ENCODE measurements at places on chromosomes 2 and 18.
A peak's percentile ranks its signal among the peaks of the same experiment; 100 is the strongest.

GRCh38 chr2:64606479-64607363 lies 47.0 kb downstream of the SERTAD2 start:
- DNase-seq, result peak; percentile 71

GRCh38 chr18:34483198-34483597 lies 226.9 kb upstream of the DTNA start:
- no peak for DNase-seq

- DNase-seq, result no peak
These were observed 120.5 kb downstream of the BCL2 start for GRCh38 chr18:63198868-63199742.

- peak; percentile 76 for DNase-seq
These were observed 83.7 kb downstream of the LPIN1 start for GRCh38 chr2:11829947-11830707.

- no peak for DNase-seq
These were observed 7.3 kb downstream of the CEP192 start for GRCh38 chr18:12998332-12999060.

GRCh38 chr2:196225213-196225612 lies 53.8 kb upstream of the STK17B start:
- no peak for DNase-seq

DNA sequence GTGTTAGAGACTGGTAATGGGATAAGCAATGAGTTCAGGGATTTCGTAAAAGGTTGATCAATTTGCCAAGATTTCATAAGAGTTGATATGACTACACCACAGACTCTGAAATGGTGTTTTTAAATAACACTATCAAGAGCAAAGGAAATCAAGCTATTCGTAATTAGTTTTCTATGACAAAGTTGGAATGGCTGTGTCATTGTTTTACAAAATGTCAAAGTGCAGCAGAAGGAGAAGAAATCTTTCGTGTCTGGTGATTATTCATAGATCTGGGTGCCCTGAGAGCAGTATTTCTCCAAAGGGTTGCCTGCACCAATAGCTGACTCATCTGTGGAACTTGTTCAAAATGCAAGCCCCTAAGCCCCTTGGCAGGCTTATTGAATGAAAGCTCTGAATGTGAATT lies 70.1 kb downstream of the NABP1 start:
- no peak for DNase-seq

GRCh38 chr18:75072672-75073371 lies 136.1 kb downstream of the PTGR3 start:
- no peak for DNase-seq

DNA sequence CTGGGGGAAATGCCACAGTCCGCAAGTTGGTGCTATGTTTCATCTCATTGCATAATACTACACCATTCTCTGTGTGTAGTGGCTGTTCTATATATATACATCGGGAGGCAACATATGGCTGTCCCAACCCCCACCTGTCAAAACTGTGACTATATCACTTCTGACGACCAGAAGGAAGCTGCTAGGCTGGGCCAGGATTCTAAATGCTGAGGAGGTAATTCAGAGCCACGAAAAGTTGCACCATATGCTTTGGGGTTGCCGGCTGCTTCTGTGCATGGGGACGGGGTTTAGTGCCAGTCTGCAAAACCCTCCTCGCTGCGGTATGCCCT lies 117.3 kb downstream of the MSH2 start:
- DNase-seq, result no peak

DNA sequence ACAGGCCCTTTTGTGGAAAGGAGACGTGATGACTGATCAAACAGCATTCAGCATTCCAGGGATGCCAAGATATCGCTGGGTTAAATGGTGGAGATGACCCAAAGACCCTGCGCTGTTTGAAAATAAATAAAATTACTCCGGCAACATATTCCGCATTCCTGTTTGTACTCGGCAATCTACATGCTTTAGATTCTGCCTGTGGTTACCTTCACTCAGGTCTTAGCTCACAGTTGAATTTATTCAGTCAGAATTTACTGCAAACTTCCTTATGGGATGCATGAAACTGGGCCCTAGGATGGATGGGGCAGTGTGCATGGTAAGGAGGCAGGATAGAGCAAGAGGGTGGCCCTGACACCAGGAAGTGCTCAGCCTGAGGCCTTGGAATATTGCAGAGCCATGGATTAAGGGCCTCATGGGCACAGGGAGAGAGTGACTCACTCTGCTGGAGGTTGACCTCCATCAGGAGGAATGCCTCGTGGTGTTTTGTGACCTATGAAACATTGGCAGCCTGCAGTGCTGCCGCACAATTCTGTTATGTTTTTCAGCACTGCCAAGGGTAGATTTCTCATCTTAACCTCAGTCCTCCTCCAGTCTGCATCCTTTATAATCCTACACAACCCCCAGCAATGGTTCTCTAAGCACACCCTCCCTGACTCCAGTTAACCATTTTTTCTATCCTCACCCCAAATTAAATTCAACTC lies 321.4 kb downstream of the IRS1 start:
- DNase-seq, result no peak

- DNase-seq, result no peak
These were observed 547.0 kb upstream of the ACVR2A start for GRCh38 chr2:147297820-147298219.

- DNase-seq, result no peak
These were observed 4.3 kb upstream of the CNDP1 start for GRCh38 chr18:74529811-74530583.

DNA sequence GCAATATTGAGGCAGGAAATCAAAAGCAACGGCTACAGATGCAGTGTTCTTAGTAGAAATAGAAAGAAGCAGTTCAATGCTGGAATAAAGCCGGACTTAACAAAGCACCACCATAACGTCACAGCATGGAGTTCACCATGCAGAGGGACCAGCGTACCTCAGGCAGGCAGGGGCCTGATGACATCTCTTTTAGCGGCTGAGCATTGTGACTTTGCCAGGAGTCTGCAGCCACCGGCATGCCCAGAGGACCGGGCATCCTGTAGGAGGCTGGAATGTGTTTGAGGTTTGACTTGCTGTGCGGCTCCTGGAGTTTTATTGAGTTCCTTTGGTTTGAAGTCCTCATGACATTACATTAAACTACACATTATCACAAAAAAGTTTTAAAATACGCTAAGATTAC lies 139.8 kb downstream of the UXS1 start:
- no peak for DNase-seq

GRCh38 chr2:49351560-49351959 lies 197.2 kb upstream of the FSHR start:
- DNase-seq, result no peak

DNA sequence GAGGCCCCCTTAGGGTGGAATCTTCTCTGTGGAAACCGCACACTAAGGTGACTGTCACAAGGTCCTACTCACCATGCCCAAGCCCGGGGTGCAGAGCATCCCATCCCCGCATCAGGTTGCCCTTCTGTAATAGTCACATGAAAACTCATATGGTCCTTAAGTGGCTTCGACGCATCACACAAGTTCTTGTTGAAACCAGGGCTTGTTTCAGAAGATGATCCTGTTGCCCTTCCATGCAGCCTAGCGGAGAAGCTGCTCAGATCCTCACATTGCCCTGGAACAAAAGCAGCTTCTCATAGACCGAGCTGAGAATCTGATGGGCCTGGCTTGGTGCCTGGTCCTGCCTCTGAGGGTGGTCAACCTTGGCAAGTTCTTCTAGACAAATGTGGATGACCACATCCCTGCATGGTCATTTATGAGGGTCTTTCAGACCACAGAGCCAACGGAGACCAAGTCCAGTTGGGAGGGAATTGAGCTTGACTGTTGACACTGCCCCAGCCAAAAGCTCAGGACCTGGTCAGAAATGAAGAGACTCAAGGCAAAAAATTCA lies 54.1 kb downstream of the PDCL3 start:
- DNase-seq, result no peak

- no peak for DNase-seq
These were observed 66.2 kb downstream of the CYP26B1 start for GRCh38 chr2:72081451-72081850.

- DNase-seq, result no peak
These were observed 201.2 kb downstream of the CMPK2 start for GRCh38 chr2:6664332-6665061.

- no peak for DNase-seq
These were observed 82.0 kb downstream of the SMAD7 start for GRCh38 chr18:48868468-48869466.

GRCh38 chr2:166184789-166185188 lies 57.0 kb upstream of the SCN1A start:
- no peak for DNase-seq

DNA sequence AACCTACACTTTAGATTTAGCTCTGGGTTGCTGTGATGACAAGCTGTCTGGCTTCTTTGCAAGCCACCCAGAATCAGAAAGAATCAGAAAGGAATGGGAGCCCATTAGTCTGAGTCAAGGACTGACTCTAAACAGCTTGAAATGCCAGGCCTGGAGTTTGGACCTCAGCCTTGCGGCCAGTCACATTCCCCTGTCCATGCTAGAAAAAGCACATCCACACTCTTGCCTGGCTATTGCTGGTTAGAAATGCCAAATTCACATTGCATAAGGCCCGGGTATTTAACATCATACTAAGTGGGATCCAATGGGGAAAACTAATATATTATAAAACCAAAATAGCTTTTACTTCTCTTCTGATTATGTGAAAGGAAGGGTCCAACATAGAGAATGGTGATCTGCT lies 756.8 kb upstream of the KLHL29 start:
- DNase-seq, result no peak

- DNase-seq, result no peak
These were observed 4.9 kb downstream of the KLHL30 start for GRCh38 chr2:238143239-238143951.

- DNase-seq, result no peak
These were observed 55.4 kb downstream of the CNTNAP5 start for GRCh38 chr2:124080281-124081153.

DNA sequence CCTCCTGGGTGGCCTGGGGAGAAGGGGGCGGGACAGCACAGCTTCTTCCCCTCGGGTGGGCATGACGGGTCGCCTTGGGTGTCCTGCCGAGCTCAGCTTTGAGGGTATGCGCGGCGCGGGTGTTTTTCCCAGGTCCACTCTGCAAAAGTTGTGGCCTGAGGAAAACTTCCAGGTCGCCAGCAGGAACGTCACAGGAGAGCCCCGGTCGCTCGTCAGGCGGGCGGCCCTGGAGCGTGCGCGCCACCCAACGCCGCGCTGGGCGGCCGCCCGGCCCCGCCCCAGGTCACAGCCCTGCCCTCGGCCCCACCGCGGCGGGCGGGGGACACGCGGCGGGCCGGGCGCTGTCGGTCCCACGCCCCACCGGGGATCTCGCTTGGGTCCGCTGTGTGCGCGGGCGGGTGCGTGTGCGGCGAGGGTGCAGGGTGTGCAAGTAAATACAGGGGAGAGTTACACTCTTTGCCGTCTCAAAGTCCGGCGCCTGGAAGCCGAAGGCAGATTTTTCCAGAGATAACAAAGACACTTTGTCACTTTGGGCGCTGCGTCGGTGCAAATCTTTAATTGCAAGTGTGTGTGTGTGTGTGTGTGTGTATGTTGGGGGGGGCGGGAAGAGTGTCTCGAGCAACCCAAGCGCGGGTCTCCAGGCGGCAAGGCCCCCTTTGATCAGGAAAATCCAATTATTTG lies 616 bp upstream of the SP5 start:
- peak; percentile 22 for DNase-seq

DNA sequence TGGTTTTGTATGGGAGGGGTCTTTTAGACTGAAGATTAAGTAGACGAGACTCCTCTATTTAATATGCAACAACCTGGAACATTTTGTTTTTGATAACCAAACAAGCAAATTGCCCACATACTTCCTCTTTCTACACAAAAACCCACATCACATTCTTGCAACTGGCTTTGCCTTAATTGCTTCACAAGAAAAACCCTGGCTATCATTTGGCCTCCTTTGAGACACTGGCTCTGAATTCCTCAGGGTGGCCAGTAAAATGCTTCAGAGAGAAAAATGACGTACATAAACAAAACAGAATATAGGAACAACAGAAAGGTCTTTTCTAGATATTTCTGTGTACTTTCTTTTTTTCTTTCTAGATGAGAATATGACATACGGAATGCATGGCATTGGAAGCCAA lies 103.0 kb downstream of the TRIB2 start:
- no peak for DNase-seq

GRCh38 chr2:66930339-66931220 lies 466.6 kb upstream of the ETAA1 start:
- no peak for DNase-seq

DNA sequence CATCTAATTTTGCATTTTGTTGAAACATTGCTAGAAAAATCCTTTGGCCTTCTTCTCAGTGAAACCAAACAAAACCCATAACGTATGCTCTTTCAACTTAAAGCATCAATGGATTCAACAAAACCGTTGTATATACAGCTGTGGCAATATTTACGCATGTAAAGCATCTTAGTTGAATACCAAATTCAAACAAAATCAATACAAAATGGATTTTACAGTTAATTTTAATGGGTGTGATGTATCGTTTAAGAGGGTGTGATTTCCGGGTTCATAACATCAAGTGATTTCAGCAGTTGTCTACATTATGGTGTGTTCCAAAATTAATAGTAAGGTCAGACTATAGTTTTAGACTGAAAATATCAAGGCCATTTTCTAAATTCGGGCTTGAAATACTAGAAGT lies 198.2 kb downstream of the TGIF1 start:
- DNase-seq, result no peak

- peak; percentile 89 for DNase-seq
These were observed 7.8 kb upstream of the TRABD2A start for GRCh38 chr2:84888401-84889276.
